ENCODE measurements at places on chromosomes 1 and 21.

DNA sequence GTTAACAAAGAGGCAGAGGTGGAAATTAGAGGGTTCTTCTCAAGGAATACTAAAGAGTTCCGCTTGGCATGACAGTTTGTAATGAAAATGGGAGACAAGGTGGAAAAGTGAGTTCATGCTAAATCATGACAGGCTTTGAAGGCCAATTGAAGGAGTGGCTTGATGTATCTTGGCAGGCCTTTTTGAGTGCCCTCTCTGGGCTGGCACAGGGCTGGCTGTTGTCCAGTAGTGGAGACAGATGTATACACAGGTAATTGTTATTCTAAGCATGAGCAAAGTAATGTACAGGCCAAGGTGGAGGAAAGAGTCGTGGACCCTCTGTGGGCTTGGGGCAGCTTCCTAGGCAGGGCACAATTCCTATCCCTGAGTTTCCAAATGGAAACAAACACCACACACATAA, 196.7 kb upstream of the GALNT2 start:
- DNase-seq, result no peak

- no peak for DNase-seq
Measured at GRCh38 chr1:216721863-216722262, 1.4 kb downstream of the ESRRG start.

- no peak for DNase-seq
Measured at GRCh38 chr1:21295545-21295944, 5.3 kb upstream of the ECE1 start.

GRCh38 chr1:230594214-230594773, 48.0 kb upstream of the COG2 start:
- DNase-seq, result no peak

DNA sequence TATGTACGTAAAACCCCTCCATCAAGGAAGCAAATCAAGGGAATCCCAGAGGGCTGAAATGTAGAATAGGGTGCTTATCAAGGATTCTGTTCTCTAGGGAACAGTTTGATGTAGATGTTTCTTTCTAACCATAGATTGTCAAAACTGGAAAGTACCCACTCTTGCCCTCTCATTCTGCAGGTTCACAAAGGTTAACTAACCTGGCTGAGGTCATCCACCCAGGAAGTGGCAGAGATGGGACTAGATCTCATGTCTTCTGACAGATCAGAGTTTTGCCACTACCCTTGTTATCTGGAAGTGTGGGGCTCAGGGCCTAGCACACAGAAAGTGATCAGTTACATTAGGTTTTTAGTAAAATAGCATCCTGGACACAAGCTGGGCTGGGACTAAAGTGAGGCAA, 47.4 kb downstream of the GFI1 start:
- no peak for DNase-seq

GRCh38 chr1:218568962-218569550, 223.9 kb downstream of the TGFB2 start:
- DNase-seq, result no peak

DNA sequence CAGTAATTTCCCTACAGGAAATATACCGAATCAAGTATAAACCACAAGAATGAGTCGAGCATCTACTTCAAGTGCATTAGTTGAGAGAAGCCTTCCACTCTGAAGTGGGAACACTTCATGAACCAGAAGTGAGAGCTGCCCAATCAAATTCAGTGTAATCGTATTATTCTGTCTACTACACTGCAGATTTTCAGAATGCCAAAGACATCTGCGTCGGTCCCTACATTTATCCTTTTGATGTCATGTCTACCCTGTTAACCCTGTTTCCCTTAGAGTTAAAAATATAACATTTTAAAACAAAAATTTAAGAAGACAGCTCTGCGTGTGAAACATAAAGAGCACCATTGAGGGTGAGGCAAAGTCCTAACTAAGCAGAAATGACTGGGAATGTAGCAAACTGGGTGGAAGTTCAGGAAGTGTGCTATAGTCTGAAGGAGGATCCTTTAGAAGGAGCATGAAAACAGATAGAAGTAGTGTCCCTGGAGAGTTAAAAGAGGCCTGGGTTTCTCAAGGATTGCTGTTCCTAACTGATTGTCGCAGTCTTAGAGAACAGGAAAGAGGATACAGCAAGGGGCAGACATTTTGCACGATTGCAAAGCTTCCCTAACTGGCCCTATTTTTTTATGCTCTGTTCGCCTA, 291.2 kb downstream of the PTPRC start:
- no peak for DNase-seq

GRCh38 chr1:46553506-46553905, 2.1 kb upstream of the KNCN start:
- DNase-seq, result no peak

DNA sequence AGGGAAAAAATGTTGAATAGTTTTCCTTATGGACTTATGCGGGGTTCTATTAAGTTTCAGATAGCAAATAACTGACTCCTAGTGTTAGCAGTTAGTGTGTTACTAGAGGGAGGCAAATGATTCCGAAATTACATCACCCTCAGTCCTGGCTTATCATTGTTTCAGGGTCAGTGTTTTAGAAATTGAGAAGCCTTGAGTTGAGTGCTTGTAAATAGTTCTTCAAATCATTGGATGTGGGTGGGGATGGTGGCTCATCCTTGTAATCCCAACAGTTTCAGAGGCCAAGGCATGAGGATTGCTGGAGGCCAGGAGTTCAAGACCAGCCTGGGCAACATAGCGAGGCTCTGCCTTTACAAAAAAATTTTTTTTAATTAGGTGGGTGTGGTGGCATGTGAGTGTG, 21.3 kb downstream of the SOAT1 start:
- no peak for DNase-seq

- DNase-seq, result no peak
Measured at GRCh38 chr21:25867061-25867460, 132.3 kb downstream of the GABPA start.

GRCh38 chr1:32900956-32901822, at the start of gene TMEM54:
TMEM54 (minus strand) TSS chr1:32901389; CDS start chr1:32901238, 151 bp downstream.
- DNase-seq, result no peak

DNA sequence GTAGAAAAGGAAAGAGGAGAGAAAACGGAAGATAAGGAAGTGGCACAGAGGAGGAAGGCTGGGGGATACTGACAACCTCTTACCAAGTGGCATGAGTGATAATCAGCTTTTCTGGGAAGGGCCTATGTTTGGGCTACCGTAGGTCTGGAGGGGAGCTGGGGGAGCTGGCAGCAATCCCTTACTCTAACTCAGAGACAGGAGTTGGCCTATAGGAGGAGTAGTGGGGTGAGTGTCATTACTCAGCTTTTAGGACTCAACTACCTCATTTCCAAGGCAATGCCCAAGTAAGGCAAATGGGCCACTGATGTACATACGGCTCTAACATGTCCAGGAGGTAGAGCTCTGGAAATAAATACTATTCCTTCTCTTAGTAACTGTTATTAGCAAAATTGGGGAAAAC, 48.7 kb upstream of the DMRTA2 start:
- no peak for DNase-seq

DNA sequence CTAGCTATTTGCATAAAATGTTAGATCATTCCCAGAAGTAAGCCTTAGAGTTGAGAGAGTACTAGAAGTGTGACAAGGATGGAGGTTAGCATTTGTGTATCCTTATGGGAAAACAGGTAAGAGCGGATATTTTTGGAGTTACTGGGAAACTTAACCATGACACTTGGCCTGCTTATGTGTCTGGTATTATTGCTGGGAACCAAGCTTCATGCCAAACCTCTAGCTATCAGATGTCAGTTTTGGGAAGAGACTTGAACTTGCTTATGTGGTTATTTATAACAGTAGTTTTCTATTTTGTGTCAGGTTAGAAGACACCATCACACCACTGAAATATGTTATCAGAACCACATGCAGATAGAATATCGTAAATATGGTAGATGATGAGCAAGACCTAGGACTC, 230.3 kb upstream of the SGIP1 start:
- no peak for DNase-seq

DNA sequence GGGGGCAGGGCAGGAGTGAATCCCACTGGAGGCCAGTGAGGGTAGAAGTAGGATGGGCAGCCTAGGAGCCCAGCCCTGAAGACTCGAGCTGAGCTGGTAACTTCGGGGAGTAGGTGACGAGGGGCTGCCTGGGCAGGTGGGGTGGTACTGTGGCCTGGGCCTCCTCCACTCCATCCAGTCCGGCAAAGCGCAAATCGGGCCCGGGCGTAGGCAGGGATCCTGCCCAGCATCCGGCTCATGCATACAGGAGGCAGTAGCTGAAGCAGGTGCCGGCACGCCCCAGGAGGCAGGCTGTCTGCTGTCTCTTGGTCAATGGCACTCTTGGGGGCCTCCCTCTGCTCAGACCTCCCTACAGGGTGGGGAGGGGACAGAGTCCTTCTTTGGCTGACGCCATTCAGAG, 1.3 kb upstream of the TNFRSF25 start:
- no peak for DNase-seq

DNA sequence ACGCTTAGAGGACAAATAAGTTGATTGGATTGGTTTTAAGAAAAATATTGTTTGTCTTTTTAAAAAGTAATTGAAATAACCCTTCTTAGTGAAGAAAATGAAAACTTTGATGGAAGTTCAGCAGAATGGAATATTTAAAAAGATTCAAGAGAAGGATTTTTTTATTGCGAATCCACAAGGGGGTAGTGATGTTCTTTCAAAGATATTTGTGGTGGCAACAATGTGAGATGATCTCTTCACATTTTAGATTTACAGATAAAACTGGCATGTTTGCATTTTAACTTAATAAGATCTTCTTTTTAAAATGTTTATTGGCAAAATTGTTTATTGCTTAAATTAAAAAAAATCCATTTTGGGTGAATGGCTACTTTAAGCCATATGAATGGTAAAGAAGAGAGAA, 8.9 kb downstream of the CAMTA1 start:
- no peak for DNase-seq

- DNase-seq, result no peak
Measured at GRCh38 chr1:89987159-89987819, 7.6 kb upstream of the ZNF326 start.

DNA sequence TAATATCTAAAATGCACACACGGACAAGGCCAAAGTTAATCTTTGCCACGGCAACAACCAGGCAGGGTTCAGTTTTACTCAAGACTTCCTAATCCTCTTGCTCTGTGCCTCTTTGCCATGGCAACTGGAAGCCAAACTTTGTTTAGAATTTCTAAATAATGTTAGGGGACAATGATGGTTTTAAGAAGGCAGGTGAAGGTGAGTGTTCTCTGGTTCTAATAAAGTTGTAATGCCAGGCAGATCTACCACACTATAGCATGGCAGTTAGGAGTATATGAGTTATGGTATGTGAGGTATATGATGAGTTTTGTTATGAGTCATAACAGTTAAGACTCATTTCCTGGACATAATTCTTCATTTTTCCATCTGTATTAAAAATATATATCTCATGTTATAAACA, 2.7 kb downstream of the PTPRC start:
- no peak for DNase-seq

GRCh38 chr1:91712981-91713841, 172.7 kb downstream of the TGFBR3 start:
- DNase-seq, result no peak

GRCh38 chr1:52435211-52435610, 30.8 kb downstream of the PRPF38A start:
- no peak for DNase-seq

DNA sequence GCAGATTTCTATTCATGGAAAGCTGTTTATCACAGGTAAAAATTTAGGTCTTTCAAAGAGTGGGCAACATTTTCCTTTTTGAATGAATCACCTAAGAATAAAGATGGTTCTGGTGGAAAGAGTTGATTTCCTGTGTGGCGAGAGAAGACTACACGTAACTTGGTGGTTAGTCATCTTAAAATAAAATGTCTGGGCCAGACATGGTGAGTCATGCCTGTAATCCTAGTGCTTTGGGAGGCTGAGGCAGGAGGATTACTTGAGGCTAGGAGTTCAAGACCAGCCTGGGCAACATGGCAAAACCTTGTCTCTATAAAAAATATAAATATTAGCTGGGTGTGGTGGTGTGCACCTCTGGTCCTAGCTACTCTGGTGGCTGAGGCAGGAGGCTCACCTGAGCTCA, 65.7 kb downstream of the DISP1 start:
- DNase-seq, result no peak

- DNase-seq, result no peak
Measured at GRCh38 chr1:107933736-107934135, 31.2 kb downstream of the VAV3 start.

GRCh38 chr1:59845091-59845490, 30.3 kb downstream of the HOOK1 start:
- no peak for DNase-seq

GRCh38 chr1:68795956-68796355, 299.1 kb upstream of the DEPDC1 start:
- DNase-seq, result no peak

DNA sequence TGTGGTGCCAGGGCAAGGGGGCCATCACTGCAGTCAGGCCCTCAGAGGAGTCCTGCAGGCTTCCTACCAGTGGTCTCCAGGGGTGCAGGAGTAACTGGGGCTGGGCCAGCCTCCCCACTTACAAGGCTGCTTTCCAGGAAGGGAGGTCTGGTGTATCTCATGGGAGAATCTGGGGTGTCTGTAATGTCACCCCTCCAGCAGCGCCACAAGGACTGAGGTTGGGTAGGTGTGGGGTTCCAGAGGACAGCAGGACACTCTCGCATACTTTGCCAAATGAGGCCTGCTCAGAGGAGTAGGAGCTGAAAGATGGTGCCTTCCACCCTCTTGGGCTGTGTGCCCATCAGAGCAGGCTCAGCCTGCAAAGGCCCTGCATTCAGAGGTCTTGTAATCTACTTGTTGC, 46.9 kb downstream of the TNNT2 start:
- no peak for DNase-seq

DNA sequence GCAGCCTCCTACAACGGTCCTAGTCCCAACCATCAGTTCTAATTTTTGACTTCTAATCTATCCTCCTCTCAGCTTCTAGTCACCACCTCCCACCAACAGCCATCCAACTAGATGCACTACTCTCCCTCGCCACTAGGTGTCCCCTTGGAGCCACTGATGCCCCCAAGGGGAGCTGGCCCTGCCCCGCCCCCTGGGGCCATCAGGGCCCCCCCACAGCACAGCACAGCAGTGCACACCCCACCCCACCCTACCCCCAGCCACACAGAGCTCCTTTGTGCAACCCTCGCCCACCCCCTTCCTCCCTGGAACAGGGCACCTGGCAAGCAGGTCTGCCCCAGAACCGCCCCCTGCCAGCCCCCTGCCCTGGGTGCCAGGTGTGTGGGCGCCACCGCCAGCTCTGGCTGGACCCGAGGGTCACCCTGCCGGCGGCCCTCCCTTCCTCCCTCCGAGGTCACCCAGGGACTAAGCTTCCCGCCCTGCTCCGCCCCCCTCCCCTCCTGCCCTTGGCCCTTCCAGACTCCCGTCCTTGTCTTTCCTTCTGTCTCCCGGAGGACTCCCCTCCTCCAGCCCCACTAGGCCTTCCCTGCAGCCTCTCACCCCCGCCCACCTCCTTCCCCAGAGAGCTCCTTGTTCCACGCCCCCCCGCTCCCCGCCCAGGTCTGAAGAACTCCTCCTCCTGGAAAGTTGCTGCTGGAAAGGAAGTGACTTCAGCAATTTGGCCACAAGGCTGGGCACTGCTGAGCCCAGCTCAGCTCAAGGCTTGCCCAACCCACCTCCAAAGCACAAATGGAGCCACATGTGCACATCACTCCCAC, 47.0 kb downstream of the AHDC1 start:
- peak; percentile 54 for DNase-seq

GRCh38 chr21:30839304-30839703, 9.7 kb upstream of the KRTAP7-1 start:
- DNase-seq, result no peak

- DNase-seq, result no peak
Measured at GRCh38 chr1:40478276-40478675, 1.2 kb downstream of the ZFP69 start.
